Daoy (cell line): ENCODE measurements at places on chromosomes 6 and 20.

DNA sequence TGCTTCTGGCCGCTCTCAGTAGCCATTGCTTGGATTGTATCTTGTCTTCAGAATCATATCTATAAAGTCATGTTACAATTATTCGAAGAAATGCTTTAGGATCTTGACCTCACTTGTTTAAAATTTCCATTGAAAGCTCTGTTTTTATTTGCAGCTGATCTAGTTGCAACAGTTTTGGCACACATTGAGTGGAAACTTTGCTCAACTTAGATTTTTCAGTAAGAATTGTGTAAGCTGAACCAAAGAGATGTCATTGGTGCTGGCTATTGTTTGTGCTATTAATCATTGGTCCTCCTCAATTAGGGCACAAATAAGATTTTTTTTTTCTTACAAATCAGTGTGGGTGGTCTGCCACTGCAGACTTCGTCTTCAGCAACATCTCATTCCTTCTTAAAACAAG is 649.2 kb downstream of the MMUT start:
- DNase-seq, result no peak

DNA sequence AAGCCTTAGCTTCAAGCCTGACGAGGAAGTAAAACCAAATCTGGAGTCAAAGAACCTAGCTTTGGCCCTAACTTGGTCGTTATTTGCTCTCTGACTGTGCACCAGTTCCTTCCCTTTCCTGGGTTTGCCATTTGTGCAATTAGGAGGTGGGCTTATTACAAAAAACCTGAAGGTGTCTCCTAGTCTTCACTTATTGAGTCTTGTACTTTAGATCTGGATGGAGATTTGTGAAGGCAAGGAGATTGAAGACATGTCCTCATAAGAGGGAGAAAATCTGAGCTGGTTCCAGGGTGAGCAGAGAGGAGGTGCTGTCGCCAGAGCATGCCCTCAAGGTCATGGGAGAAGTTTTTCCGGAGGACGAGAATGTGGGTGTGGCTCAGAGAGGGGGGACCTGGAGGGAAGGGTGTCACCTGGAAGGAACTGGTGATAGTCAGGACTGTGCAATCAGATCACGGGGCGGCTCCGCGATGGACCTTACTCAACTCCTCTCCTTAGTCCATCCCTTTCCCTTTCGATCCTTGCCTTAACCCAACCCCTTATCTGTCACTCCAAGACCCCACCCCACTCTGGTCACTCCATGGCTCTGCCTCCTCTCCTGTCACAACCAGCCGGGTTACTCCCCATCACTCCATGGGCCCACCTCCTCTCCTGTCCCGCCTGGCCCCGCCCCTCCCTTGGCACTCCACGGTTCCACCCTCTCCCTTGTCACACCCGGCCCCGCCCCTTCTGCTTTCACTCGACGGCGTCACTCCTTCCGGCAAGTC is 588 bp upstream of the ACSS2 start:
- peak; percentile 98 for DNase-seq

GRCh38 chr20:25525867-25526266 is 59.5 kb downstream of the NINL start:
- DNase-seq, result peak; percentile 90

DNA sequence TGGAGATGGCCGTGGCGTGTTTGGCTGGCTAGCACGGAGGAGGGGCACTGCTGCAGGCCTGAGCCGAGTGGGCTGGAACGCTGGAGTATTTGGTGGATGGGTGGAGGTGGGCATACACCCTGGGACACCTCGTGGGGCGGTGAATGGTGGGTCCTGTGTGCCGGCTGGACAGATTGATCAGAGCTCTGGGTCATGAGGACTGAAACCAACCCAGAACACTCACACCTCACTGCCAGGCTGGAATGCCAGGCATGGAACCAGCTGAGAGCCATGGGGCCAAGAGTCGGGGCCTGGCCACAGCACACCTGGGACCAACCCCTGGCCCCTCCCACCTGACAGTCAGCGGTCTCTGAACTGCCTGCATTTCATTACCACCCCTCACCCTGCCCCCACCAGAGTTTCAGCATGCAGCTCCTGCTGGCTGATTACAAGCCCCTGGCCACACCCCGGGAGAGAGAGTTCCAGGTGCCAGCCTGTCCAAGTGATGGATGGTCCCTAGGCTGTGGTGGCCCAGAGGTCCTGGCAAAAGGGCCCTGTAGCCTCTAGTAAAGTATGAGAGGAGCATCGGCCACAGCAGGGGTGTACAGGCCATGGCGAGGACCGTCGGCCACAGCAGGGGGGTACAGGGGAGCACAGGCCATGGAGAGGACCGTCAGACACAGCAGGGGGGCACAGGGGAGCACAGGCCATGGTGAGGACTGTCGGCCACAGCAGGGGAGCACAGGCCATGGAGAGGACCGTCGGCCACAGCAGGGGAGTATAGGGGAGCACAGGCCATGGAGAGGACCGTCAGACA is 3.3 kb downstream of the NPBWR2 start:
- peak; percentile 1 for DNase-seq

DNA sequence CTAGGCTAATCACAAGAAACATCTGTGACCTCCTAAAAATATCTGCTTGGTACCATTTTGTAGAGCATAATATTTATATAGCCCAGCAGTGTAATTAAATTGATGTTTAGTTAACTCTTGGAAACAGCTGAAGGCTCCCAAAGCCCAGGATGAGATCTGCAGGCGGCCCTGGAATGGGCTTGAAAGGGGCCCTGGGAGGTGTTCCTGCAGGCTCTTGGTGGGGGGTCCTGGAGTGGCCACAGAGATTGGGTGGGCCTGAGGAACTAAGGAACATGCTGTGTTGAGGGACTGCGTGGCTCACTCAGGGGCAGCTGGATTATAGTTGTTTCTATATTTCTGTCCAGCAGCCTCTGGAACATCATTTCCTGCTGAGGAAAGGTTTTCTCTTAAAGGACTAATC is 9.2 kb downstream of the SCP2D1 start:
- DNase-seq, result no peak
